ENCODE measurements at places on chromosomes 7 and 10.
A peak's percentile ranks its signal among the peaks of the same experiment; 100 is the strongest.

GRCh38 chr7:54773472-54774399 lies 14.7 kb upstream of the SEC61G start:
- DNase-seq: peak; percentile 40

GRCh38 chr10:101223274-101224059 lies 5.8 kb downstream of the LBX1 start:
- no peak for DNase-seq

GRCh38 chr10:13969118-13969791 lies 361.5 kb downstream of the FRMD4A start:
- DNase-seq: no peak

DNA sequence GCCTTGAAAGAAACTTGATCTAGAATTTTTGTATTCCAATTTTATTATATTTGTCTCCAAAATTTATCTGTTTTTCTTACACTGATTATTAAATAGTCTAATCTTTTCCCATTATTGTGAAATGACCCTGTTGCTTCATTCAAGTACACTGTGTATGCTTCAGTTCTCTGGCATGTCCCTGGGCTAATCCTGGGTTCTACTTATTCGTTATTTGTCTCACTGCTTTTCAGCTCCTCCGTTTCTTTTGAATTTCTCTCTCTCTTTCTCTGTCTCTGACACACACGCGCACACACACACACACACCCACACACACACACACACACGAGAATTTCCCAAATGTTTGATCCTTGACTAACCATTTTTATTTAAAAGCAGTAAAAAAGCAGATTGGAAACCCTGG lies 768.6 kb downstream of the NRG3 start:
- DNase-seq: no peak

DNA sequence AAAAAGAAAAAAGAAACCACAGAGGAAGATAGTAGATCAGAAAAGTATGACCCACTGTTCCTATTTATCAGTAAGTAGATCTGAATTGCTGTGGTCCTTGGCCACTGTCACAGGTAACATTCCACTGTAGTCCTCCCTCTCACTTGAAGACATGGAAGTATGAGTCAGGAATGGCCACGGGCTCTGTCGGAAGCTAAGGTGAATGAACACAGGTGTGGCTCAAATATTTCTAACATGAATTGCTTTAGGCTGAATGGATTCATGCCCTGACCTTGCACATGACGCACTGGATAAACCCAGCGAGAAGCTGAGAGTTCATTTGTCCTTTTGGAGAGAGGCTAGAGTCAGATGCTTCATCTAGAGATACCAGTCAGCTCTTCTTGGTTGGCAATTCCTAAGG lies 224.5 kb upstream of the SP8 start:
- DNase-seq: no peak

GRCh38 chr7:37532636-37533035 lies 84.0 kb upstream of the ELMO1 start:
- no peak for DNase-seq

- DNase-seq: no peak
Measured at GRCh38 chr10:49601857-49602256, 8.3 kb upstream of the SLC18A3 start.

DNA sequence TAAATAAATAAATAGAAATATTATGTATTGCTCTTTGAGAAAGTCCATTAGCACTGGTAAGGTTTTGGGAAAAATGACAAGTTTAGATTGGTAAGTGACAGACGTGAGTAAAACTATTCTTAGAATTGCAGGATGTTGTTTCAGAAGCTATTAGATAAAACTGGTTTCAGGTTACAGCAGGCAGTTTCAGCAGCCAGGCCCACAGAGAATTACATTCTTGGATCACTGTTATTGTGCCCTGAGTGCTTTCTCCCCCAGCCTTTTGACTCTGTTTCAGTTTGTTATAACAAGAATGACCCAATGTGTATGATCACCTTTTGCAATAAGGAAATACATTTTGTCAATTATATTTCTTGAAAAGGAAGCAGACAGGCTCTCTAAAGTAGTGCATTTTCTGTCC lies 86.5 kb downstream of the DKK1 start:
- DNase-seq: no peak

DNA sequence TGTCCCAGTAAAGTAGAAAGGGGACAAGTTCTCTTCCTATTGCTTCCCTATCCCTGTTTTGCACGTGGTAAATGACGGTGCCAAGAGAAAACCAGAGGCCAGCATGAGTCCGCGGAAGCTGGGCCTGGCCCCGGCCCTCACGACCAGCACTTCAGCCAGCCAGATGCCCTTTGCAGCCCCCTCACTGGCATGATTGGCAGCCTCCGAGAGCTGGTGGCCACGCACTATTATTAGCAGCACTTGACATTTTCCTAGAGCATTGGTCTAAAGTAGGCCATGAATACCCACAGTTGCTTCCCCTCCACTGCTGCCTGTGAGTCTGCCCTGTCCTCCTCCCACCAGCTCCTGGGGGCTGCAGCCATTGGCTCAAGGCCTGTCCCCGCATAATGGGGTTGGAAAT lies 369.1 kb downstream of the PLXNA4 start:
- DNase-seq: no peak

DNA sequence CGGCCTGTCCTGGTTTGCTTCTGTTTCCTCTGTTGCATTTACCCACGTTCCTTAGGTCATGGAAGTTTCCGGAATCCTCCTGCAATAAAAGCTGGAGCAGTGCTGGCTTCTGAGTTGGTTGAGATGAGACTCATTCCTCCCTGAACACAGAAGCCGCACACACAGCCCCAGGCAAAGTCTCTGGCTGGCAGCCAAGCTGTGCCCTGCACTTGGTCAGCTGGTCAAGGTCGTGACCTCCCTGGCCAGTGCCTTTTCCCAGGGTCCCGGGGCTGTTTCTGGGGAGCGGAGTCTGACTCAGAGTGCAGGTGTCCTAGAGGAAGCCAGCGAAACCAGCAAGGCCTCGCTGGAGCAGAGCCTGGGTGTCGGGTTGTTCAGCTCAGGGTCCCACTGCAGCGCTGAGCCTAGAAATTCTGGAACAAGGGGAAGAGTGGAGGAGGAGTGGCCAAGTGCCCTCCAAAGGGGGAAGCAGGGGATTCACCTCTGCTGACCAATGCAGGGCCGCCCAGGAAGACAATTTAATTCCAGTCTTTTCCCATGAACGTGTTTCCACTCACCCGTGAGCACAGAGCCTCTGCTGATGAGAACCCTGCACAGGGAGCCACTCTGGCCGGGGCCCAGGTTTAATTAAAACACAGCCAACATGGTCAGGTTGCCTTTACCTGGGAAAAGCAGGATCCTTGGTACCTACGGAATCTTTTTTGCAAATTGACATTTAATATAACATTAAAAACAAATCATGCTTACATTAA lies 245.5 kb upstream of the PPP2R2D start:
- no peak for DNase-seq

DNA sequence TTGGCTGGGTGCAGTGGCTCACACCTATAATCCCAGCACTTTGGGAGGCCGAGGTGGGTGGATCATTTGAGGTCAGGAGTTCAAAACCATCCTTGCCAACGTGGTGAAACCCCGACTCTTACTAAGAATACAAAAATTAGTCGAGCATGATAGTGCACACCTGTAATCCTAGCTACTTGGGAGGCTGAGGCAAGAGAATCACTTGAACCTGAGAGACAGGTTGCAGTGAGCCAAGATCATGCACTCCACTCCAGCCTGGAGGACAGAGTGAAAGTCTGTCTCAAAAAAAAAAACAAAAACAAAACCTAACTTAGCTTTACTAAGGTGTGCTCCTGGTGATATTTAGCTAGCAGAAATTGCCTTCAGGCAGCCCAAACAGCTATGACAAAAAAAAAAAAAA lies 24.3 kb upstream of the VDAC2 start:
- no peak for DNase-seq

GRCh38 chr7:691361-692045 lies 35.0 kb upstream of the DNAAF5 start:
- DNase-seq: no peak

GRCh38 chr7:113092762-113093161 lies 6.1 kb upstream of the GPR85 start:
- DNase-seq: no peak

DNA sequence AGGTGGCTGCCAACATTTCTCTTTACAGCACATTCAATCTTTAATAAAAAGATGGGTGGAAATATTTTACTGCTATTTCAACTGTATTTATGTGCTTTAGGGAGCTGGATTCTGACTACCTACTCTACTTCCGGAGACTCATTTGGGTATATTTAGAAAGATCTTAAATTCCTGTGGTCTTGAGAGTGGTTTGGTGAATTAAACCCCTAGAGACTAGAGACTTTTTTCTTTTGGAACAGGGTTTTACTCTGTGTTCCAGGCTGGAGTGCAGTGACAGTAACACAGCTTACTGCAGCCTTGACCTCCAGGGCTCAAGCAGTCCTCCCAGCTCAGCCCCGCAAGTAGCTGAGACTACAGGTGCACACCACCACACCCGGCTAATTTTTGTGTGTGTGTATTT lies 79.0 kb upstream of the HABP2 start:
- DNase-seq: no peak

GRCh38 chr7:29161231-29161630 lies 14.9 kb upstream of the CPVL start:
- no peak for DNase-seq

- no peak for DNase-seq
Measured at GRCh38 chr10:62738916-62739315, 65.6 kb upstream of the ADO start.

DNA sequence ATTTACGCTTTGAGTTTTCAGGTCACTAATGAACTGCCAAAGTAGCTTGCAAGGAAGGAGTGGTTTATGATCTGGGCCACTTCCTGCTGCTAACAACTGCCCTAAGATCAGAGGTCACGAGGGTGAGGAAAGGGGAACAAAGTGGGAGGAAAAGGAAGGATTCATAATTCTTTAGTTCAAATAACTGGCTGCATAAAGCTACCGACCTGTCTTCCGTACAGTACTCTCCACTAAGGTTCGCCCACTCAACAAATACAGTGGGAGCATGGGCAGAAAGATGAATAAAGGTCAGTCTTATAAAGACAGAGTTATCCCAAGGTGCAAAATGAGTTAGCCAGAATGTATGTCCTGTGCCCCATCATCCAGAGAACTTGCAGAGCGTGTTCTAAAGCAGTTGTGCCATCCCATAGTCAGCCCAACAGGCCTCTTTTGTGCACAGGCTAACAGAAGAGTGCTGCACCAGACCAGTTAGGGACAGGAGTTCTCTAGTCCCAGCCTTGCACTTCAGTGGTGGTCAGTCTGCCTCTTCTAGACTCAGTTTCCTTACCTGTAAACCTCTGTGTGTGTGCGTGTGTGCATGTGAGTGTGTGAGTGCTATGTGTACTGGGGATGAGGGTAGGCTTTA lies 65.9 kb downstream of the CREB3L2 start:
- DNase-seq: no peak

DNA sequence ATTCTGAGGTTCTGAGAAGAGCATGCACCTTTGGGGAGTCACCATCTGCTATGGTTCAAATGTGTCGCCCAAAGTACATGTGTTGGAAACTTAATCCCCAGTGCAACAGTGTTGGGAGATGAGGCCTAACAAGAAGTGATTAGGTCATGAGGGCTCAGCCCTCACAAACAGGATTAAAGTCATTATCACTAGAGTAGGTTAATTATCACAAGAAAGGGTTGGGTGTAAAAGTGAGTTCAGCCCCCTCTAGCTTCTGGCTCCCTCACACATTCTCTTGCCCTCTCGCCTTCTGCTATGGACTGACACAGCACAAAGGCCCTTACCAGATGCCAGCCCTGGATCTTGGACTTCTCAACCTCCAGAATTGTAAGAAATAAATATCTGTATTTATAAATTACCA lies 100.3 kb upstream of the C10orf90 start:
- DNase-seq: no peak

DNA sequence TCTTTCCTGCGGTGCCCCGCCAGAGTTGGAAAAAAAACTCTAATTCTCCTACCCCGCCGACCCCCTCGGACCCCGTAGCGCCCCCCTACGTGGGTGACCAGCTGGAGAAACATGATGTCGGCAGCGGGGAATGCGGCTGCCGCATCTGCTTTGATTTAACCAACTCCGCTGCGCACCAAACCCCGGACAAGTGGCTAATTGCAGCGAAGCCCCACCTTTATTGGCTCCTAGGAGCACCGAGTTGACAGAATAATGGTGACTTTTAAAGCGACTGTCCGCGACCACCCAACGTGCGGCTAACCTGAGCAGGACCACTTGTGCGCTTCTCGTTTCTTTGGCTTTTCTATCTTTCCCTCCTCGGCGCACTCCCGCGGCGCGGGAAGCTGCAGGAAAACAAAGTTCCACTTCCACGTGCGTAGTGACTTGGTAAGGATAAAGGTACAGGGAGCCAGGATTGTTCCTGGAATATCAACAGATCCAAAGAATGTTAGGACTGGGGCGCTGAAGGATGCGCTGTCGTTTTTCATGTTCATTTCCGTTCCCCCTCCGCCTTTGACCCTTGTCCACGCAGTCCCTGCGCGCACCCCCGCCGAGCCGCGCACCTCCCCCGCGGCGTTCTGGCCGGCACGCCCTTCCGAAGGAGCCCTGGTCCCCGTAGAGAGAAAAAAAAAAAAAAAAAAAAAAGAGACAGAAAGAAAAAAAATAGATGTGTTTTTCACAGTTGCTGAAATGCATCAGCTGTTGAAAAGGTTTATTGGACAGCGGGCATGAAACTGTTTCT lies 1.4 kb downstream of the WNT16 start:
- DNase-seq: no peak

DNA sequence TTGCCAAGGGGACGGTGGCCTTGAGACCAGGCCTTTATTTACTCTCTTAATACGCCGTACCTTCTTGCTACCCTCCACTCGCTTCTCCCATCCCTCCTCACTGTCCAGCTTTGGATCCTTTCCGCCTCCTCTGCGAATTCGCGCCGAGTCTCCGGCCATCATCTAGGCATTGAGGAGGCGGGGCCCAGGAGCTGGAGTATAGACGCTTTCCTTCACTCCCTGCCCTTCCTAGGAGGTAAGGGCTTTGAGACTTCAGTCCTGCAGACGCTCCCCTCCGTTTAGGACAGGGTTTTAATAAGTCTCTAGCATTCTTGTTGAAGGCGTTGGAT lies 538 bp downstream of the TFAM start:
- no peak for DNase-seq

GRCh38 chr7:69674701-69675182 lies 76.5 kb downstream of the AUTS2 start:
- no peak for DNase-seq

DNA sequence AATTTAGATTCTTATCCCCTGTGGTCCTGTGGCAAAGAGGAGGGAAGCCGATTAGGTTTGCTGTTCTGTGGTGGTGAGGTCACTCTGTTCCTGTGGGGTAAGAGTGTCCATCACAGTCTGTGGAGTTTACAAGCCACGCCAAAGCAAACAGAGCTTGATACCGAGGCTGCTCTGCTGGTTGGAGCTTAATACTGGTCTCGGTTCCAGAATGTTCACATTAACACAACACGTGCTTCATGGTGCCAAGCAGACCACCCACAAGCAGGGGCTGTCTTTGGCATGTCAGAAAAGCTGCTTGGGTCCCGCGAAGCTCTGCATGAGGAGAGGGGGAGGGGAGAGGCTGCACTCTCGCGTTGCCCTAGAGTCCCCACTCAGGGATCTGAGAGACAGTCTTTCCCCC lies 47.5 kb downstream of the DNAJB6 start:
- DNase-seq: no peak

DNA sequence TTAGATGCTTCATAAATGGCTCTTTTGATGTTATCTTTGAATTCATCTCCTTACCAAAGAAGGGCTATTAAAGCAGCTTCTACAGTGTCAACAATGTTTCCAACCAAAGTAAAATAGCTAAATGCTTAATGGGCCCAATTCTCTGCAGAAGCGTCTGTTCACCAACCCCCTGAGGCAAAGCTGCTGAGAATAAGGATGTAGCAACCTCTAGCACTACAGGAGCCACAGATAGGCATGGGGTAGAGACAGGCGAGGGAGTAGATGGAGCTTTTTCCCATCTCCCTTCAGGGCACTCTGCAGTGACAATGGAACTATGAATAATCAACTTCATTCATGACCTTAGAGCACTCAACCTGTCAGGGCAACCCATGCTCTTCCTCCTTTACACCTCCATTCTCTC lies 134.1 kb downstream of the FZD1 start:
- DNase-seq: no peak

Measured in GM19239 (cell line).